ENCODE measurements at places on chromosomes 13 and 19.

DNA sequence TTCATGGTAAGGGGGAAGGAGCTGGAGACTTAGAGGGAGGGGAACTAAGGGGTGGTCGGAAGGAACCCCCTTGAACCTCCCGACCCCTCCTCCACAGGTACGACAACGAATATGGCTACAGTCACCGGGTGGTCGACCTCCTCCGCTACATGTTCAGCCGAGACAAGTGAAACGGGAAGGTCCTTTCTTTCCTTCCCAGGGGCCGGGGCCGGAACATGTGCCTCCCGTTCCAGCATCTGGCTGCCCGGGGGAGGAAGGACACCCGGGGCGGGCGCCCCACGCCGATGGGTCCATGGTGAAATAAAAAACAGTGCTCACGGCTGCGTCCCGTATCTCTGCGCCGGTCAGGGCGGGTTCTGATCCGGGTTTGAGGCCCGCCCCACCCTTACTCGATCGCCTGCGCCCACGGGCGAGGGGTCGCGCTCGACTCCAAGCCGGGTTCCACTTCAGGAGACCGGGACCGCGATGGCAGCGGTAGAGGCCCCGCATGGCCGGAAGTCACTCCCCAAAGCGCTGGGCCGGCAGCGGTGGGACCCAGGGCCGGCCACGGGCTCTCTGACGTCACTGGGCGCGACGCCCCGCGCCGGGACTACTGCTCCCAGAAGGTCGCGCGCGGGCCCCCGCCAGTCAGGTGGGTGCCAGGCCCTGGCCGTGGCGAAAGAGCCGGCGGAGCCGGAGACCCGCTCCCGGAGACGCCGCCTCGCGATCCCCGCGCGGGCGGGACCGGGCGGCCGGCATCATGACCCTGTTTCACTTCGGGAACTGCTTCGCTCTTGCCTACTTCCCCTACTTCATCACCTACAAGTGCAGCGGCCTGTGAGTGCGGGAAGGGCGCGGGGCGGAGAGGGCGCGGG, at the start of gene TMEM147:
TSS of gene TMEM147 (plus strand) at position 626 of the 854 bp plus-strand sequence. CDS start at position 740, 114 bp downstream.
- DNase-seq: peak; percentile 86

- DNase-seq: no peak
Measured at GRCh38 chr19:38078302-38078930, 145.6 kb downstream of the DPF1 start.

DNA sequence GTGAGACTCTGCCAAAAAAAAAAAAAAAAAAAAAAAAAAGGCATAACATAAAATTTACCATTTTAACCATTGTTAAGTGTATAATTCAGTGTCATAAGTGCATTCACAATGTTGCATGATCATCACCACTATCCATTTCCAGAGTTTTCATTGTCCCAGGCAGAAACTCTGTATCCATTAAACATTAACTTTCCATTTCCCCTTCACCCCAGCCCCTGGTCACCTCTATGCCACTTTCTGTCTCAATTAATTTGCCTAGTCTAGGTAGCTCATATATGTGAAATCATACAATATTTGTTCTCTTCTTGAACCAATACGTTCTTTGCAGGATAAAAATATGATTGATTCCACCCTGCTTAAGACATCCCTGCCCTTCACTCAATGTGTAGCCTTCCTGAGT, 31.0 kb upstream of the VWA8 start:
- no peak for DNase-seq

DNA sequence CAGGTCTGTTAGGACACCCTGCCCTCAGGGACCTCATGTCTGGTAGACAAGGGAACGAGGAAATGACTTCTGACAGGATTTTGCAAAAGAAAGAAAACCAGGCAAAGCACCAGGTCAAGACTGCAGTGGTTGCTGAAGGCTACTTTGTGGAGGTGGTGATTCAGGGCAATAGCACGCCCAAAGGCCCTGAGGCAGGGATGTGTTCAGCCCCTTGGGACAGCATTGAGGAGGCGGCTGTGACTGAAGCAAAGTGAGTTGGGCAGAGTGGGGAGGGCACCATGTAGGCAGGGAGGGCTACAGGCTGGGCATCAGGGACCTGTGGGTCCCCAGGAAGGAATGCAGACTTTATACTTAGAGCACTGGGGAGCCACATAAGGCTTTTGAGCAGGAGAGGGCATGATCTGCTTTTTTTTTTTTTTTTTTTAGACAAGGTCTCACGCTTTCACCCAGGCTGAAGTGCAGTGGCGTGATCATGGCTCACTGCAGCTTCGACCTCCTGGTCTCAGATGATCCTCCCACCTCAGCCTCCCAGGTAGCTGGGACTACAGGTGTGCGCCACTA, 10.8 kb upstream of the HOMER3 start:
- no peak for DNase-seq

GRCh38 chr19:56112313-56112709, 8.8 kb downstream of the ZNF787 start:
- DNase-seq: no peak

DNA sequence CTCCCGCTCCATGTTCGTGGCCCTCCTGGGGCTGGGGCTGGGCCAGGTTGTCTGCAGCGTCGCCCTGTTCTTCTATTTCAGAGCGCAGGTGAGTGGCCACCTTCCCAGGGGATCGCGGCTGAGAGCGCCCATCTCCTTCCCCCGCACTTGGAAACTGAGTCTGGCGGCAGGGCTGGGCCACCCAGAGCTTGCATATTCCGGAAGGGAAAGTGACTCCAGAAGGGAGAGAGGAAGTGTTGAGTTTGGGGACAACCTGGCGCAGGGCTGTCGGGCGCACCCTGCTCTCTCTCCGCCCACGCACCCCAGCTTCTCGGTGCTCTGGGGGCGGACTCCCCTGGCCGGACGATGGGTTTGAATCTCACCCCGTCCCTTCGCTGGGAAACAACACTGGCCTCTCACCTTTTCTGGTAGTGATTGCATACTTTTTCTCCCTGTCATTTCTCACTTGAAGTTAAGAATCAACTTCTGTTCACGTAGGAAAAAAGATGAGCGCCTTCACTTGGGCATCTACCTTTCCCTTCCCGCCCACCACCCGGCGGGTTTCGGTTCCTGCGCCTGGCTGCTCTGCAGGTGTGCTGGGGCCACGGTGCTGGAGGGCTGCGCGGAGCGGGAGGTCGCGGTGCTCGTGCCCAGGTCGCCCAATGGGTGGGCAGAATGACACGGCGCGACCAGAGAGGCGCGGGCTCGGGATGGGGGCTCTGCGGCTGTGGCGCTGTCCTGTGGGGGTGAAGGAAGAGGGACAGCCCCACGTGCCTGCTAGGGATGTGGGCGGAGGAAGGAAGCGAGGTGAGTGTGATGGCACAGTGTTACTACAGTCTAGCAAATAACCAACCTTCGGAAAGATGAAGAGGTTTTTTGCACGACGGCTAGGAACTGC, 721 bp downstream of the TNFSF11 start:
- DNase-seq: no peak
